ENCODE measurements at places on chromosomes 7 and 10.

GRCh38 chr7:6477318-6477660 lies 29.5 kb upstream of the DAGLB start:
- DNase-seq, result no peak

GRCh38 chr10:66877361-66877760 lies 48.5 kb upstream of the LRRTM3 start:
- DNase-seq, result no peak

- DNase-seq, result no peak
Measured at GRCh38 chr10:49498425-49498824, 40.5 kb downstream of the ERCC6 start.

DNA sequence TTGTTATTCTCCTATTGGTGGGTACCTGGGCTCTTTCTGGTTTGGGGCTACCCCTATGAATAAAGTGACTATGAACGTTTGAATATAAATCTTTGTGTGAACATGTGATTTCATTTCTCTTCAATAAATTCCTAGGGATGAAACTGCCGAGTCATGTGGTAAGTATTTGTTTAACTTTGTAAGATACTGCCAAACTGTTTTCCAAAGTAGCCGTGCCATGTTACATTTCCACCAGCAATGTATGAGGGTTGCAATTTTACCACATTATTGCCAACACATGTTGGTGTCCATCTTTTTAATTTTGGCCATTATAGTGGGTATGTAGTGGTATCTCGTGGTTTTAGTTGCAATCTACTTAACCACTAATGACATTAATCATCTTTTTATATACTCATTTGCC lies 94.7 kb downstream of the ZNRF2 start:
- peak; percentile 82 for DNase-seq

- no peak for DNase-seq
Measured at GRCh38 chr10:122460891-122461293, 461 bp upstream of the HTRA1 start.

DNA sequence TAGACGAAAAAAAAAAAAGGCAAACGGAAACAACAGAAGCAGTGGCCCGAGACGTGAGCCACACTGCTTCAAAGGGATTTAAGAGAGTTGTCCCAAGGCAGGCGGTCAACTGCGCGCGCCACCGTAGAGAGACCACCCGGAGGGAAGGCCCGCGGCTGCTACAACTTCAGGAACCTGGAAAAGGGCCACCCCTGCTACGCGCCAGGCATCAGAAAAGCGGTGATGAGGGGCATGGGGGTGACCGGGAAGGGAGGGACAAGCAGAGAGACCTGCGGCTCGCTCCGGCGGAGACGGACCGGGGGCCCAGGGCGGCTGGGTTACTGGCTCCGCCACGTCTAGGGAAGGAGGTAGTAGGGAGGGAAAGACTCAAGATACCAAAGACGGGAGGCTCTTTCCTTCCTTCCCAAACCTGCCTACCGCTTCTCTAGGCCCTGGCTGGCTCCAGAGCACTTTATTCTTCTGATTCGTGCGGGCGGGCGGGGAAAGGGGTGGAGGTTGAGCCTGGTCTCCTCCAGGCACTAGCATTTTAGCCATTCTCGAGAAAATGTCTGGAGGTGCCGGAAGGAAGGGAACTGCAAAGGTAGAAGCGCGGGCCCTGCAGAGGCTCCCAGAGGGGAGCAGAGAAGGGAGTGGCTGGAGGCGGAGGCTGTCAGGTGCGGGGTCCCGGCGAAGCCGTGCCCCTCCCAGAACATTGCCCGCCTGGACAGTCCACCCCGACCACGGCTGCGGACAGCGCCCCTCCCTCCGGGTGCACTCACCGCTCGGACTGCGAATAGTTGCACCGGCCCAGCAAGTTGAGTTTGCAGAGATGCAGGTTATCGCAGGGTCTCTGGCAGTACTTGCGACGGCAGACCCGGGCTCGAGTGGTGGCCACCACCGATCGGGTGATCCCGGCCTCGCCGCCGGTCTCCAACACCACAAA lies 993 bp downstream of the ZC3HAV1 start:
- DNase-seq, result peak; percentile 4

DNA sequence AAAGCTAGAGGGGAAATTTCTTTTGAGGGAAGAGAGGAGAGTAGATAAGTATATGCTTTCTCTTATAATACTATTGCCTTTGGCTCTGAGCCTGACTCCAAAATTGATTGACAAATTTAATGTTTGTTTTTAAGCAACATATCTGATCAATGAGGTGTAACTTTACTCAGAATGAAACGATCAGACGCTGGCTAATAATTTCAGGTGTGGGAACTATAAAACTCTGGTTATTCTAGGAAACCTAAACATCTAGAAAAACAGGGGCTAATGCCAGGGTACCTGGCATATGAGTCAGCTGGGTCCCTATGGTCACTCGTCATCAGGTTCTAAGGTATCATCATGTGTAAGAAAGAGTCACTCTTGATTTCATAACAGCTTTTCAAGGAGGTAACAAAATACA lies 139.7 kb downstream of the ATE1 start:
- no peak for DNase-seq

- DNase-seq, result no peak
Measured at GRCh38 chr7:151405056-151405455, 4.8 kb downstream of the WDR86 start.

GRCh38 chr10:99958302-99958701 lies 51.4 kb downstream of the DNMBP start:
- DNase-seq, result peak; percentile 43

DNA sequence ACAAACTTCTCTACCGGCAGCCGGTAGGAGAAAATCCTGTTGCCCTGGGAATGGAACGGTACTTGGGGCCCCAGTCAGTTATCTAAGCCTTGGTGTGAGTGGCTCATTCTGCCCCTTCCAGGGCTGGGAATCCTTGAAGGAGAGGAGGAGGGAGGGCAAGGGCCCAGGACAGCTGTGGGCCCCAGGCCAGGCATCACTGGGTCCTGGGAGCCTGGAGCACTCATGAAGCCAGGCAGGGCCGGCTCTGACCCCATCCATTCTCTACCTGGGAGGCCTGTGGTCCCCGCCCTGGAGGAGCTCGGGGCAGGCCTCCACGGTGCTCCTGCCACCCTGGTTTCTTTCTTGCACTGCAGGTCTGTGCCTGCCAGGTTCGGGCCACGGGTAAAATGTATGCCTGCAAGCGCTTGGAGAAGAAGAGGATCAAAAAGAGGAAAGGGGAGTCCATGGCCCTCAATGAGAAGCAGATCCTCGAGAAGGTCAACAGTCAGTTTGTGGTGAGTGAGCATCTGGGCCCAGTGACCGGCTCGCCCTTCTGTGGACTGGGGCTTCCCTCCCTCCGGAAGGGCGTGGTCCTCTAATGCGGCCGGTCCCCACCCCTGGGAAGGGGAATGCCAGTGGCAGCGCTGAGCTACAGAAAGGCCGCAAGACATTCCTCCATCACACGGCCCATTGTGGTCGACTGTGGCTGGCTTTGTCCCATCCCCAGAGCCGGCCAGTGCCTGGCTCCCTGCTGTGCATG lies 111.3 kb downstream of the RGS10 start:
- DNase-seq, result no peak

DNA sequence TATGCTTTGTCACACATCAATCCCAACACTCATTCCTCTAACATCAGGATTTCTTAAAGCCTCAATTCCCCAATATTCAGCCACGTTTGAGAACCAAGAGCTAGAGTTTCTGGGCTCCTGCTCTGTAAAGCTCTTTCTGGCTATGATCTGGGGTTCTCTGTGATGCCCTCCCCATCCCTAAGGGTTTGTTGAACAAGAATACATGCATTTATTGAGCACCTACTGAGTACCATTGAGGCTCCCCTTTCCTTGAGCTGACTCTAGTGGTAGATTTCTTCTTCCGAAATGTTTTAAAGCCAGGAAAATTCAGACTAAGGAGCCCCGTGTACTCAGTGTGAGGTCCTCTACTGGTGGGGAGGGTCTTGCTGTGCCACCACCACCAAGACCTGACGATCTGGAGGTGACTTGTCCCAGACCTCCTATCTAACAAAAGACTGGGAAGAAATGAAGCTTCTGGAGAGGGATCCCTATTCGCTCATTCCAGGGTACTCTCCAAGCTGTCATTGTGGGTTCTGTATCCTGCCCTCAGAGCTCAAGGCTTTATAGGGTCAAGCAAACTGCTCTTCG lies 23.1 kb upstream of the SRGN start:
- no peak for DNase-seq

- no peak for DNase-seq
Measured at GRCh38 chr7:74020390-74020789, 7.6 kb upstream of the ELN start.

- DNase-seq, result no peak
Measured at GRCh38 chr7:140333223-140333622, 65.1 kb downstream of the SLC37A3 start.

DNA sequence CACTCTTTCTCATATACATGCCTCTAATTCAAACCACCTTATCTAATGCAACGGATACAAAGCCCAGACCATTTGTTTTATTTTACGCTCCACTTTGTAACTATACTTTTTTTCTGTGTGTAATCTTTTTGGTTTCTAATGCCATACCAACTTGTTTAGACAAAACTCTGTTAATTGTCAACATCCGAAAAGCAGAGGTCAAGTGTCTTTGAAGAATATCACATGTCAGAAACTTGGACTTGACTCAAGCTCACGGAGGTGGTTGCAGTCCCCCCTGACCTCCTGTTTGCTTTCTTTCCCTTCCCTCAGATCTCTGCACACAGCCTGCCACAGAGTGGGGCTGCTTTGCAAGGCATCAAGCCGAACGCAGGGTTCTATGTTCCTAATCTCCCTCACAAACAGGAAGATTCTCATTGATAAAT lies 698.9 kb downstream of the PARD3 start:
- DNase-seq, result no peak

- no peak for DNase-seq
Measured at GRCh38 chr7:131533151-131533559, 23.3 kb downstream of the PODXL start.

DNA sequence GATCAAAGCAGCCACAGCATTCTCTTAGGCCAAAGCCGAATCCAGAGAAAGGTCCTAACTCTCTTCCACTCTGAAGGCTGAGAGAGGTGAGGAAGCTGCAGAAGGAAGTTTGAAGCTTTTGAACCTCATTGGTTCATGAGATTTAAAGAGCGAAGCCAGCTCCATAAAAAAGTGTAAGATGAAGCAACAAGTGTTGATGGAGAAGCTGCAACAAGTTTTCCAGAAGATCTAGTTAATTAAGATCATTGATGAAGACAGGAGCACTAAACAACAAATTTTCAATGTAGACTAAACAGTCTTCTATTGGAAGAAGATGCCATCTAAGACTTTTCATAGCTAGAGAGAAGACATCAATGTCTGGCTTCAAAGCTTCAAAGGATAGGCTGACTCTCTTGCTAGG lies 17.7 kb upstream of the GALNTL5 start:
- no peak for DNase-seq

DNA sequence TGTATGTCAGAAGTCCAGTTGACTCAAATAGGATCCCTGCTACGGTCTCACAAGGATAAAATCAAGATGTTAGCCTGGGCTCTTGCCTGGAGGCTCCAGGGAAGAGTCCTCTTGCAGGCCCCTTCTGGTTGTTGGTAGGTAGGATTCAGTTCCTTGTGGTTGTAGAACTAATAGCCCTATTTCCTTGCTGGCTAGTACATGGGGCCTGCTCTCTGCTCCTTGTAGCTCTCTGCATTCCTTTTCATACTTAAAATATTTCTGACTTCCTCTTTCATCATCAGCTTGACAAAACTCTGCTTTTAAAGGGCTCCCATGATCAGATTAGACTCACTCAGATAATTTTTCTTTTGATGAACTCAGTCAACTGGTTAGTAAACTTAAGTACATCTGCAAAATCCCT lies 756.7 kb downstream of the GATA3 start:
- no peak for DNase-seq

DNA sequence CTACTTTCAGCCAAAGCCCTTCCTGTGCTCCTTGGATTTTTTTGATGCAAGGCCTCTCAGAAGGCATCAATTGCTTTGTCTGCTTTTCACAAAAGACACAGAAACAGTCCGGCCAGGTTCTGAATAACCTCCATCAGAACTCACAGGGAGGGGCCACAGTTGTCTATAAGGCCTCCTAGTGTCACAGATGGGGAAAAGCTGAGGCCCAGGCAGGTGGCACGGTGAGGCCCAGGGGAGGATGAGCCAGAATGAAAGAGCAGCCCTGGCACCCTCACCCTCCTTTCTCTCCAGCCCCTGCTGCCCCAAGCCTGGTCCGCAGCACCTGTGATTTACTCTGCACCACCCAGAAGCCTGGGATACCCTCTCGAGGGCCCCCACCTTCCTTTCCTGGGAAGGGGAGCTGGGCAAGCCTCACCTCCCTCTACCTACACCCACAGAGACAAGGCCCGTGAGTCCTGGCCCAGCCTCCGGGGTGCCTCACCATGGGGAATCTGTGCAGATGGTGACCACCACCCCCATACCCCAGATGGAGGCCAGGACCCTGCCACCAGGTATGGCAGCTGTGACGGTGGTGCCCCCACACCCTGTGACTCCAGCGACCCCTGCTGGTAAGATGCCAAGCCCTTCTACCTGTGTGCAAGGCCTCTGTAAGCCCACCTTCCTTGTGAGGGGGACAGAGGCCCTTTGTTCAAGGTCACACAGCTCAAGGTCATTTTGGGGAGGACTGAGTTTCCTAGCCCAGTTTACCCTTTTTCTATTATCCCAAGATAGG lies 26.2 kb upstream of the ZNF467 start:
- DNase-seq, result no peak

GRCh38 chr10:125266541-125266940 lies 106.2 kb upstream of the CTBP2 start:
- no peak for DNase-seq

- peak; percentile 44 for DNase-seq
Measured at GRCh38 chr7:143410521-143411004, 1.9 kb upstream of the EPHA1 start.

DNA sequence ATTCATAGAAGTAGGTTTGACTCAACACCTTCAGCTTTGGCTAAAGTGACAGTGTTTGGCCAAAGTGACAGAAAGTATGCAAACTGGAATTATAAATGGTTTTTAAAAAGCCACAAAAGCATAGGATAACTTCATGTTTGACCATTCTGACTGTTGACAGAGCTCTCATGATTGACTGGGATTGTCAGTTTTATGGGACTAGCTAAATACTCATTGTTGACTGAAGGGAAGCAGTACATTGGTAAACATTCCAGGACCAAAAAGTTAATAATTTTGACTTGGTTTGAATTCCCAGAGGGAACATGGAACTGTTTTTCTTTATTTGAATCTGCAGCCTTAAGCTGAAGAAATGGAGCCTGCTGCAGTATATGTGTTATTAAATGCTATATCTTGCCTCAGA lies 84.6 kb upstream of the STEAP4 start:
- no peak for DNase-seq

GRCh38 chr10:130371666-130372065 lies 235.5 kb downstream of the GLRX3 start:
- DNase-seq, result no peak

- no peak for DNase-seq
Measured at GRCh38 chr10:5751601-5752253, 61.5 kb downstream of the GDI2 start.

- no peak for DNase-seq
Measured at GRCh38 chr10:69234447-69234846, 14.3 kb downstream of the HKDC1 start.

DNA sequence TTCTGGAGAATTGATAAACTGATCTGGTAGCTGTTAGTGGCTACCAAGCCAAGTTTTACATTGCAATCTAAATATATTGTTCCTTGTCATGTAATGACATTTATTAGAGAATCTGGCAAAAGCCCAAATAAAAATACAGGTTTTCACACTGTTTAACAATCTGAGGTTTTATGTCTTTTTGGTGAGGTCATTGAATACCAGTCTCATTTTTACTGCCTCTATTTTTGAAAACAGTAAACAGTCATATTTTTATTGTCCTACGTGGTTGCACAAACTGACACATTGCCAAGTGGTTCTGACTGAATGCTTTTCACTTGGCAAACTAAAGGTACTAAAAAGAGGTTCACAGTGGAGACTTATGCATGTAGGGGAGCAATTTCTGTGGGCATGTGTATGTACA lies 157.5 kb downstream of the PRKG1 start:
- DNase-seq, result peak; percentile 41

- no peak for DNase-seq
Measured at GRCh38 chr10:11837372-11838161, 14.4 kb downstream of the PROSER2 start.

Measured in fibroblast of gingiva (primary cell).